ENCODE measurements at places on chromosomes 16 and 17.

DNA sequence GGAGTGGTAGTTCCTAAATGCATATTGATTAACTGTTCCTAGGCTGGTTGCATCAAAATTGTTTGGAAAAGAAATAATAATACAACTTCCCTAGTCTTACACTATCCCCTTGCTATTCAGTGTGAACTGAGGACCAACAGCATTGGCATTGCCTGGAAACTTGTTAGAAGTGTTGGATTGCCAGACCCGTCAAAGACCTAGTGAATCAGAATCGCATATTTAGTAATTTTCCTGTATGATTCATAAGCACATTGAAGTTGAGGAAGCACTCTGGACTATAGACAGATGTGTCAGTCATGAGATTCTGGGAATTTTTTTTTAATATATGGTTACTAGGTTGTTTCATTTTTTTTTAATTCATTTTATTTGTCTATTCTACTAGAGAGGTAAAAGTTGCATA lies 34.7 kb upstream of the KCNJ16 start:
- DNase-seq = no peak

GRCh38 chr17:67649891-67650290 lies 67.8 kb upstream of the NOL11 start:
- no peak for DNase-seq

DNA sequence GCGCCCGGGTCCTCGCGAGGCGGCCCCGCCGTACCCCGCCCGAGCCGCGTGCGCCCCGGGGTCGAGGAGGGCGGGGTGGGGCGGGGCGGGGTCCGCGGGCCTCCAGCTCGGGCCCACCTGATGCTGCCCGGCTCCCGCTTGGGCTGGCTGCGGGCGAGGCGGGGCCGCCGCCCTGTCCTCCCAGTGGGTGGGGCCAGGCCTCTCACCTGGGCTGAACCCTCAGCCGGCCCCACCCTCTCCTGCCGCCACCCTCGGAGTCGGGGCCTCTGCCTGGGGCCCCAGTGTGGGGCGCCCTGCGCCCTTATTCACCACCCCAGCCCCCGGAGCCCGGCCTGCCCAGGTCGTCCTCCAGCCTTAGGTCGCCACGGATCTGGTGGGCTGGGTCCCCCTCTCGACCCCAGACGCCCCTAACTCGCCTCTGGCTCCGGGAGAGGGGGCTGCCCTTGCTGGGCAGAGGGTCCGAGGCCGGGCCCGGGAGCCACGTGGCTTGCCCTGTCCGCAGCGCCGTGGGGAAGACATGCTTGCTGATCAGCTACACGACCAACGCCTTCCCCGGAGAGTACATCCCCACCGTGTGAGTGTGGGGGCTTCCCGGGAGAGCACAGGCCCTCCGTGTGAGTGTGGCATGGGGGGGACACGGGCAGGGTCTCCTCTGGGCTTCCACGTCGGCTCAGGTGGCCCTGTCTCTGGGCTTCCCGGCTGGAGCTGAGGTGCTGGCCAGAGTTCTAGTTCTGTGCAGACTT lies 578 bp downstream of the RAC3 start:
- DNase-seq = no peak

GRCh38 chr17:59466946-59467801 lies 98.2 kb upstream of the DHX40 start:
- DNase-seq = no peak

Data from renal cortex interstitium (tissue), 15 donors.